ENCODE measurements at places on chromosomes 7 and 10.

- no peak for DNase-seq
These were observed 67.6 kb upstream of the DDC start for GRCh38 chr7:50632561-50633413.

DNA sequence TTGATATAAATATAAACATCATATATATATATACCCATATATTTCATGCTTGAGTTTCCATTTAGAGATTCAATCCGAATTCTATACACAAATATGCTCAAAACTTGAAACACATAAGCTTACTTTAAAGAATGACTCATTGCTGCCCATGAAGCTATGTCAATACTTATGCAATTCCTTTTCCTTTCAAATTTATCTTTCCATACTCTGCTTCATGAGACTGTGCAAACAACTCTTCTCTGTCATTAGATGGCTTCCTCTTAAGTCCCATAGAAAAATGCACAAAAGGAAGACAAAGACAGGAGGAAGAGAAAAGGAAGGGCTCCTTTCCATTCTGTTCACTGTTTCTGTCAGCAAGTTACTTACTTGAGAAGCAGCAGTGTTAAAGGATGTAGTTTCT is 895.7 kb upstream of the SORCS1 start:
- DNase-seq = no peak

DNA sequence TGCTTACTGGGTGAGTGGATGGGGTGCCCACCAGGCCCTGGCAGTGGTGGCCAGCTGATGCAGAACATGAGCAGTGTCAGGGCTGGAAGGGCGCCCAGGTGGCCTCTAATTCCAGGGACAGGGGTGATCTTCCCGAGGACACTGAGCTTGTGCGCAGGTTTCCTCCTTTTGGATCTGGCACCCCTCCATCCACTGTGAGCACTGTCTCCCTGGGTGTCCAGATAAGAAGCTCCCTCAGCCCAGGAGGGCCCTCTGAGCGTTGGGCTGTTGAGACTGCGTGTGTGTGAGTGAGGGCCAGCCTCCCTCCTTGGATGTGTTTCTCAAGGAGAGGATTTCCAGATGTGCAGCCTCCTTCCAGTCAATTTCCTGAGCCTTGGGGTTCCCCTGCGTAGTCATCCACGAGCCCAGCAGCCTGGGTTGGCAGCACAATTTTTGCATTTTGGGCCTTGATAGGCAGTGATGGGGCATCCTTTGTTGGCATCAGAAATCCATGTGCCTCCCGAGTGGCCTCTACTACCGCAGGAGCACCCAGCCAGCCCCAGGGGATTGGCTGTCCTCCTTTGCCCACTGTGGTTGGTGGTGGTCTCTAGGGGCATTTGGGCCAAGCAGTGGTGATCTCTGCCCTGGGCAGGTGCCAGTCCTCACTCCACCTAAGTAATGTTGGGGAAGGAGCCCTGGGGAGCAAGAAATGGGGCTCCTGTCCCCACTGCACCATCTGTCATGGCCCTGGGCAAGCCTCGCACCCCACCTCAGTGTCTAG is 20.9 kb upstream of the BTBD16 start:
- DNase-seq = peak; percentile 49

GRCh38 chr10:129885526-129885925 is 78.5 kb downstream of the EBF3 start:
- no peak for DNase-seq

GRCh38 chr10:88110355-88110754 is 246.9 kb downstream of the PTEN start:
- DNase-seq = no peak

DNA sequence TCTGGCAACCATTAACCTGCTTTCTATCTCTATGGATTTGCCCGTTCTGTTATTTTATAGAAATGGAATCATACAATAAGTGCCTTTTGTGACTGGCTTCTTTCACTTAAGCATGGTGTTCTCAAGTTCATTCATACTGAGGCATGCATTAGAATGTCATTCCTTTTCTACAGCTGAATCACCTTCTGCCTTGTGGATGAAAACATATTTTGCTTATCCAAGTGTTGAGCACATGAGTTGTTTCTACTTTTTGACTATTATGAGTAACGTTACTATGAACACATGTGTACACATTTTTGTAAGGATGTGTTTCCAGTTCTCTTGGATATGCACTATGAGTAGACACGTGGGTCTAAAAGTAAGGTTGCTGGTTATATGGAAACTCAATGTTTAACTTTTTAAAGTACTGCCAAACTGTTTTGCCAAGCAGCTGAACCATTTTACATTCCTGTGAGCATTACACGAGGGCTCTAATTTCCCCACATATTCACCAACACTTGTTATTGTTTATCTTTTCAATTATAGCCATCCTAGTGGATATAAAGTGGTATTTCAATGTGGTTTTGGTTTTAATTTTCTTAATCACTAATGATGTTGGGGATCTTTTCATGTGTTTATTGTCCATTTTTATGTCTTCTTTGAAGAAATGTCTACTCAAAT is 241.3 kb downstream of the FANK1 start:
- no peak for DNase-seq
